ENCODE measurements at places on chromosomes 7 and 10.

GRCh38 chr10:127265288-127265687, 68.9 kb upstream of the INSYN2A start:
- DNase-seq: no peak

- DNase-seq: no peak
These were observed 3.1 kb upstream of the IRF5 start for GRCh38 chr7:128934361-128935341.

GRCh38 chr10:114515298-114515914, 111.1 kb upstream of the AFAP1L2 start:
- no peak for DNase-seq

DNA sequence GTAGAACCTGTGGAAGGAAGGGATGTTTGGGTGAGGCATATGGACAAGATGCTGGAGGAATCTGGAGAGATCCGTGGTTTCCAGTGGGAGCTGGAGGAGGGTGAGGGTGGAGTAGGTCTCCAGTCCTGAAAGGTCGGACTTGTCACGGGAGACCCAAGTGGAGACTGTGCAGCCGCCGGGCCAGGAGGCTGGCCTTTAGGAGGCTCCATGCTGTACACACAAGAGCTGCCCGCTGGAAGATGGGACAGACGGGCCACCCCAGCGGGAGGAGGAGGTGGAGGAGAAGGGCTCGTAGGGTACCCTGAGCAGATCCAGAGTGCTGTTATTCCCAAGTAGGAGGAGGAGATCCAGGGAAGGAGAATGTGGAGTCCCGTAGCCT, 106.7 kb downstream of the NKX6-2 start:
- DNase-seq: no peak

GRCh38 chr7:112056409-112056808, 149.8 kb downstream of the DOCK4 start:
- no peak for DNase-seq

GRCh38 chr7:74690474-74690873, 33.0 kb downstream of the GTF2I start:
- no peak for DNase-seq

DNA sequence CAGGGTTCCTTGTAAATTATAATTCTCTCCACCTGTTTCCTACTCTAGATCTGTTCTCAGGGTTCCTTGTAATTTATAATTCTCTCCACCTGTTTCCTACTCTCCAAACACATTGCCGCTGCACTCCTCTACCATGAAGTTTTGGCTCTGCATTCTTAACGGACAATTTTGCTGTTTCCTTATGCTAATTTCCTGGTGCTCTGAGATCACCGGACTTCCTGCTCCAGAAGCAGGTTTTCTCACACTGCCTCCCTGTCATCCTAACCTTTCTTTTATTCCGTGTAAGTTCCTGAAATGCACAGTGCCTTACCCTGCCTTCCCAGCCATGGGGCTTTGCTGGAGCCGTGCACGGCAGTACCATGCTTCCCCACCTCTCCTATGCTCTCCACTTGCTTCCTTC, 256.8 kb downstream of the PLXNA4 start:
- DNase-seq: no peak

GRCh38 chr7:81715984-81716588, 53.8 kb downstream of the HGF start:
- DNase-seq: no peak

- DNase-seq: no peak
These were observed 493.4 kb upstream of the FOXK1 start for GRCh38 chr7:4188651-4189050.

GRCh38 chr7:87170828-87171227, 18.6 kb downstream of the DMTF1 start:
- DNase-seq: no peak

- DNase-seq: no peak
These were observed 555.0 kb downstream of the TNS3 start for GRCh38 chr7:47026780-47027361.

DNA sequence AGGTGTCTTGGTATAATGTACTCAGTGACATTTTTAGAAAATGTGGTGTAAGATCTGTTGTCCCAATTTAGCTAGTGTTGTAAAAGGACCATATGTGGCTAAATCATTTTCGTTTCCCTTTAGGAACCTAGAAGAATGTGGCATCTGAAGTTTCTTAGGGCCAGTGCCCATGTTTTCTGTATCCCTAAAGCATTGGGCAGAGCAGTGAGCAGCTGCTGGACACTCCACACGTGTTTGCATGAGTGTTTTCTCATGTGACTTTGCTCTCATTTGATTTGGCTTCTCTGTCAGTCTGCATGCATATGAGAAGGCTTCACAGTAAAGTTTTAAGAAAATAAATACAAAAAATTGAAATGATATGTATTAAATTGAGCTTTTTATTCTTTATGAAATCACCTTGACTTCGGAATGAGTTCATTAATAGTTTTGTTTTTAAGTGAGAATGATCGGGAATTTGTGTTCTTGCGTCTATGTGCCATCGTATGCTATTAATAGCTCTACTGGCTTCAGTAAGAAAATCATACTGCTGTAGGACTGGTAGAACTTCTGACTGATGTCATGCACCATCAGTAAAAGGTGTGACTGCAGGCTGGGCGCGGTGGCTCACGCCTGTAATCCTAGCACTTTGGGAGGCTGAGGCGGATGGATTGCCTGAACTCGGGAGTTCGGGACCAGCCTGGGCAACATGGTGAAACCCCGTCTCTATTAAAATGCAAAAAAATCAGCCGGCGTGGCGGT, 61.3 kb downstream of the RBM33 start:
- DNase-seq: no peak

- DNase-seq: no peak
These were observed 270.9 kb downstream of the RELN start for GRCh38 chr7:103718482-103719061.

- DNase-seq: no peak
These were observed 45.0 kb downstream of the TNS3 start for GRCh38 chr7:47536661-47537611.

GRCh38 chr7:74561898-74562613, 95.5 kb upstream of the GTF2I start:
- no peak for DNase-seq

DNA sequence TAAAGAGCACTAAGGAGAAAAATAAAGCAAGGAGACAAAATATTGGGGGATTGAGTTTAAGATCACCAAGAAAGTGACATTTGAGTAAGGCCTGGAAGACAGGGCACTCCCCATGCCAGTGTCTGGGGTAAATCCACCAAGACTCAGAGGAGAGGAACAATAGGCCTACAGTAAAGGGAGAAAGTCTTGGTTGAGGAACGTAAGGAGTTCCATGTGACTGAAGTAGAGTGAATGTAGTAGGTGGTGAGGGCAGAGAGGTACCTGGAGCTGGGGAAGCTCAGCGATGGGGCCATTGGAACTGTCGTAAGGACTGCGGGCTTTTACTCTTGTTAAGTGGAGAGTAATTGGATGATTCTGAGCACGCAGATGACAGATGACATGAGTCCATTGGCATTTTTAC, 69.4 kb downstream of the CPED1 start:
- DNase-seq: no peak

GRCh38 chr7:2143450-2143849, 89.3 kb downstream of the MAD1L1 start:
- DNase-seq: no peak

GRCh38 chr10:124831116-124831515, 29.5 kb downstream of the ABRAXAS2 start:
- DNase-seq: no peak

- no peak for DNase-seq
These were observed 23.4 kb downstream of the IRF5 start for GRCh38 chr7:128961030-128961659.

DNA sequence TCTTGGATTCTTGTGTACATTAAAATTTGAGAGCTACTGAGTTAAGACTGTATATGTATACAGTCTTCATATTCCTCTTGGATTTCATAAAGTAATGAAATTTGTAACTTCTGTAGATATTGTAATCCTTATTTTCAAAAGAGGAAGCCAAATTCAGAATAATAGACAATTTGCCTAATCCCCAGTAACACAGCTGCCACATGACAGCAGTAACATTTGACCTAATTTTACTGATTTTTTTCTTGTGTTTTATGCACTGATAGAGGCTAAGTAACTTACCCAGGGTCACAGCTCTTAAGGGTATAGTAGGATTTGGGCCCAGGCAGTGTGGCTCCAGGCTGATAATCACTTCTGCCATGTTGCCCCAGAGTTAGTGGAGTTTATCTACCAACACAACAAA, 40.4 kb upstream of the IL6 start:
- no peak for DNase-seq

DNA sequence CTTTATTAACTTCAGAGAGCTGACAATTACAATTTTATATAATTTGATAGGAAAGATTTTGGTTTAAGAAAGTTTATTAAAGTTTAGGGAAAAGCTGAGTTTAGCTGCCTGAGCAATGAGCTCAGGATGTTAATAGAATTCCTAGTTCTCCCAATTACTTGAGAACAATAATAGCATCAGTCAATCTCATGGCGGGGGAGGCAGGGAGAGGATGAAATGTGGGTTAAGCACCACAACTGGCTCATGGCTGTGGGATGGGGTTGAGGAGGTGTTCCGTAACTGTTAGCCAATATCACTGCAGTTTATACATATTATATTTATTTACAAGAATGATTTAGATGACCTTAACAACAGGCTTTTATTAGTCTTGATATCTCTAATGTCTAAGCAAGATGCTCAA, 266.9 kb upstream of the IMMP2L start:
- no peak for DNase-seq

DNA sequence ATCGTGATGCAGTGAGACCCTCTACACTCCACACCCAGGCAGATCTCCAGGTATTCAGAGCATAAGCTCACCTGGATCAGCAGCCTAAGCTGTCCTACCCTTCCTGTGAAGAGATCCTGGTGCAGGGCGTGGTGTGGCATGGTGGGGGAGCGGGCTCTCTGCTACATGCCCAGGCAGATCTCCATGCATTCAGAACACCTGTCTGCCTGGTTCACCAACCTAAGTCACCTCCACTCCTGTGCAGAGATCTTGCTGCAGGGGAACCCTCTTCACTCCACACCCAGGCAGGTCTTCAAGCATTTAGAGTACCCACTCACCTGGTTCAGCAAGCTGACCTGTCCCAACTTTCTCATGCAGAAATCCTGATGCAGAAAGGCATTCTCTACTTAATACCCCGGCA, 394.4 kb upstream of the SEMA3A start:
- DNase-seq: no peak

DNA sequence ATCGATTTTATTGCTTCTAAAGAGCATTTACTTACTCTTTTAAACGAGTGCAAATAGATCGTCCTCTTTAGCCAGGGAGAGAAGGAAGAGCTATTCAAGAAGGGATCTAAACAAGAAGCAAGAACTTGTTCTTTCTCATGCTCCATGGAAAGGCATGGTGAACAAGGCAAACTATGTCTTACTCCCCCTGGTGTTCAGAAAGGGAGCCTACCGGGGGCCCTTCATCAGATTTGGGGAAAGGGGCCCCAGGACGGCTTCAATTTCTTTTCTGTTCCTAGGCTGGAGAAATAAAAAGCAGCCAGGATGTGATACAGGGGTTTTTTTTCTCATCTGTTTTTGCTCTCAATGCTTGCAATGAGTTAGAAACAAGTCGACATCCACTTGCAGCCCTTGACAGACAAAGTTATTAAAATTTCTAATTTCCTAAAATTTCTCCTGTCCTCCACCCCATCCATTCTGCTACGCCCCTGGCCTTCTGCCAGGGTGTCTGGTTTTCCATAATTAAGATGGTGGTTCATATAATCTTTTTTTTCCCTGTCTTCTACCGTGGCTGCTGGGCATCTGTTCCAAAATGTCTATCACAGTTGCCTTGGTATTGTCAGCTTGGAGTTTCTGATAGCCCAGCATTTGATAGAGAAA, 214.4 kb downstream of the CREB5 start:
- no peak for DNase-seq

GRCh38 chr7:32033006-32033405, 37.2 kb downstream of the PDE1C start:
- DNase-seq: no peak

DNA sequence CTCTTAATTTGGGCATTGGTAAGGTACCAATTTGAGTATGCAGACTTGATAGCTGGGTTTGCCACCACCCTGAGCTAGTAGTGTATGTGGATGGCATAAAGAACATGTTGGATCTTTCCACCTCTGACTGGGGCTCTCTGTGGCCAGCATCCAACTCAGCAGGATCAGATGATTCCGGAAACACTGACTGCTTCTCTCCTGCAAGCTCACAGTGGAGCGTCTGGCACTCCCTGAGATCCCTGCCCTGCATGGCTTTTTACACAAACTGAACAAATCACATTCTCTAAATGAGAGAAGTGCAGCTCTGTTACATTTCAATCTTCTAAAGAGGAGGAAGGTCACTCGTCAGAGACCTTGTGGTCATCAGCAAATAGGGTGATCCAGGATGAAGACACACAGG, 1057.5 kb downstream of the NRG3 start:
- DNase-seq: no peak

DNA sequence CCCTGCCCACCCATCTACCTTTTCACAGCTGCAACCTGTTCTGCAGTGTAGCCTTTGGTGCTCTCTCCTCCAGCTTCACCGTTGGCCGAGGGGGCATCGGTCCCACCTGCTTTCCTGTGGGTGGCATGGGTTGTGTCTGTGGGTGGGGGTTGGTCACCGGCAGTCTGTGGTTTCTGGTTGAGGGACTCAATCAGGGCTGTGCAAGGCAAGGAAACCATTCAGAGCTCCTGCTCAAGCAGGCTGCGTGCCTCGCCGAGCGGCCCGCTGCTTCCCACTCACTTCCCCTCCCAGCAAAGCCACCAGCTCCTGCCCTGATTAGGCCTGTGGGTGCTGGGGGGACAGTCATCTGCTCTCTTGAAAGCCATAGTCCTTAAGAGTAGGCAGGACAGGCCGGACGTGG, 9.8 kb downstream of the DNAJB12 start:
- no peak for DNase-seq

- DNase-seq: no peak
These were observed 629.3 kb downstream of the IPMK start for GRCh38 chr10:57638411-57638810.

GRCh38 chr7:2698581-2699288, 10.7 kb downstream of the AMZ1 start:
- peak; percentile 47 for DNase-seq

DNA sequence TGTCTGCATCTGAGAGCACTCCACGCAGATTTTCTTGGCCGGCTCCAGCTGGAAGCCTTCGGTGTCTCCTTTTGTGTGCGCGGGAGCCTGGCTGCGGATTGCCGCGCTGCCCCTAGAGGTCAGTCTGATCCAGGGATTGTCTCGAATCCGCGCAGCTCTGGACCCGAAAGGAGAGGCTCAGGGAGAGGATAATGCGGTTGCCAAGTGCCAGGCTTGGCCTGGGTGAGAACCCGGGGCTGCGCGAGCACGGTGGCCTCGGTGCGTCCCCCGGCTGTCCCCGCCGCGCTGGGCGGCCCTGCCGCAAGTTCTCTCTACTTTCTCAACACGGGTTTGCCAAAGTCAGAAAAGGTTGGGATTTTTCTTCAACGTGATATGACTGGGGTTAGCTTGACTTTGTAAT, 140.9 kb downstream of the ADCYAP1R1 start:
- no peak for DNase-seq

Data from activated T-cell treated with anti-CD3 and anti-CD28 coated beads, Interleukin-2, amount 50 U/mL, for 4 hours (primary cell).